Natural killer cell treated with Interleukin-12 subunit alpha and Interleukin-12 subunit beta and Interleukin-15 and Interleukin-18, amount 100 ng/mL, for 72 hours (primary cell): ENCODE measurements at places on chromosomes 16 and 17.

GRCh38 chr17:60750640-60751039 is 73.0 kb downstream of the BCAS3 start:
- DNase-seq = no peak

- DNase-seq = no peak
Observed at GRCh38 chr17:50406578-50406977, 9.3 kb upstream of the LRRC59 start.

- no peak for DNase-seq
Observed at GRCh38 chr17:5600041-5600440, 15.7 kb upstream of the NLRP1 start.

- no peak for DNase-seq
Observed at GRCh38 chr17:46832945-46833839, 14.7 kb upstream of the WNT3 start.

DNA sequence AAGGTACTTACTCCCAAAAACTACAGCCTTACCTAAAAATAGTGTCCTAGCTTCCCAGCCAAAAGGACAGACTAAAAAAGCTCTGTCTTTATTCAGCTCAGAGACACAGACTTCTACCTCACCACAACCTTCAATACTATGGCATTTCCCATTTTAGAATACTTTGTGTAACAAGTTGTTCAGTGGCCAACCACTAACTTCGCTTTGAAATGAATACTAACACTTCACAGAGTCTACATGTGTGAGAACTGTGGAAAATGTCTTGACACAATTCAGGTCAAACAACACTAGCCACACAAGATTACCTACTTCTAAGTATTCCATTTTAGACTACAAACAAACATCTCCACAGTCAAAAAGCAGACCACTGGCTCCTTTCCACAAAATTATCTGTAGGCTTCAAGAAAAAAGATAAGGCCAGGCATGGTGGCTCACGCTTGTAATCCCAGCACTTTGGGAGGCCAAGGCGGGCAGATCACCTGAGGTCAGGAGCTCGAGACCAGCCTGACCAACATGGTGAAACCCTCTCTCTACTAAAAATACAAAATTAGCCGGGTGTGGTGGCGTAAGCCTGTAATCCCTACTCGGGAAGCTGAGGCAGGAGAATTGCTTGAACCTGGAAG is 3.2 kb downstream of the HELZ start:
- no peak for DNase-seq

- DNase-seq = no peak
Observed at GRCh38 chr16:20441191-20441590, 10.1 kb upstream of the ACSM2A start.

DNA sequence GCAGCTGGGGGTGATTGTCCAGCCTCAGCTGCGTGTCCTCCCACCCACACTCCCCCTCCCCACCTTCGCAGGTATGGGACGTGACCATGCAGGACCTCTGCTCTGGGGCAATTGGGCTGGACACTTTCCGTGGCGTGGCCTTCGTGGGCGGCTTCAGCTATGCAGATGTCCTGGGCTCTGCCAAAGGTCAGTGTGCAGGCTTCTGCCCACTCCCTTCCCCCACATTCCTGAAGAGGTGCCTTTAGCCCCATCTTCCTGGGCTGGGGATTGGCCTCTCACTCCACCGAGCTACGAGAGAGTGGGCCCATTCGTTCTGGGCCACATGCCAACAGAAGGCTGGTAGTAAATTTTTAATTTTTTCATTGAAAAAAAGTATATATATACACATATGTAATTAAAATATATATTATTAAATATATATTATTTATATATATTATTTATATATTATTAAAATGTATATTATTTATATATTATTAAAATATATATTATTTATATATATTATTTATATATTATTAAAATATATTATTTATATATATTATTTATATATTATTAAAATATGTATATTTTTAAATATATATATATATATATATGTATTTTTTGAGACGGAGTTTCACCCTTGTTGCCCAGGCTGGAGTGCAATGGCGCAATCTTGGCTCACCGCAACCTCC is 18.5 kb downstream of the PFAS start:
- DNase-seq = no peak
